ENCODE measurements at places on chromosomes 13 and 19. TPM values are rescaled to one million over a fixed set of nuclear protein-coding genes. Genes with fewer than 3 reads are reported as not detected.

GRCh38 chr13:71219698-71220415, 647.1 kb downstream of the DACH1 start:
- no peaks in the 10 kb centered on the region for H3K4me1 ChIP-seq
- no peak overlapping the region for H3K4me3 ChIP-seq
- no peak overlapping the region for H3K27ac ChIP-seq
- H3K36me3 ChIP-seq = no peaks in the 10 kb centered on the region
- DNase-seq = no peak
- H3K27me3 ChIP-seq = no peaks in the 10 kb centered on the region

DNA sequence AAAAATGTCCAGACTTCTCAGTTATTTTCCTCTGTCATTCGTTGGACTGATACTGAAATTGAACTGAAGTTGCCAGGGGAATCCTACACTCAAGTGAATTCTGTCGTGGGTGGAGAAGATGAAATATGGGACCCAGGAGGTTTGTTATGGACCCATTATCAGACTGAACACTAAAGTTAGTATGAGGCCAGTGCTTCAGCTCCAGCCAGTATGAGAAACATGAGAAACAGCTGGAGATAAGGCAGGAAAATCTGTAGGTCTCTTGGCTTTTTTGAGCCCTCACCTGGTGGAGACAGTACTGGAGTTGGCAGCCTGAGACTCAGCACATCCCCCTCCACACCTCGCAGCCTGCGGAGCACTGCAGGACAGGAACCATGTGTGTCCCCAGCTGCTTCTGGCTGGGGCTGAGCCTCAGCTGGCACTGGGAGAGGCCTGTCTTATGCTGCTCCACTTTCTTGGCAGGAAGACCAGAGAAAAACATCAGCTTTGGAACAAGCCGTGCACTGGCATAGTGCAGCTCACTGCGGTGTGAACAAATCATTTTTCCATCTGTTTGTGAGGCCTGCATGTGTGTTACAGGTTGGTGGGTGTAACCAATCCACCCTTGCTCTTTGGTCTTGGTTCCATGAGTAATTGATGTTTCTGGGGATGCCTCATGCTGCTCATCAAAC, 641.0 kb downstream of the FGF9 start:
- DNase-seq = no peak
- H3K4me3 ChIP-seq = no peak overlapping the region
- H3K4me1 ChIP-seq = no peaks in the 10 kb centered on the region
- no peaks in the 10 kb centered on the region for H3K36me3 ChIP-seq
- H3K27me3 ChIP-seq = no peaks in the 10 kb centered on the region
- no peak overlapping the region for H3K27ac ChIP-seq

DNA sequence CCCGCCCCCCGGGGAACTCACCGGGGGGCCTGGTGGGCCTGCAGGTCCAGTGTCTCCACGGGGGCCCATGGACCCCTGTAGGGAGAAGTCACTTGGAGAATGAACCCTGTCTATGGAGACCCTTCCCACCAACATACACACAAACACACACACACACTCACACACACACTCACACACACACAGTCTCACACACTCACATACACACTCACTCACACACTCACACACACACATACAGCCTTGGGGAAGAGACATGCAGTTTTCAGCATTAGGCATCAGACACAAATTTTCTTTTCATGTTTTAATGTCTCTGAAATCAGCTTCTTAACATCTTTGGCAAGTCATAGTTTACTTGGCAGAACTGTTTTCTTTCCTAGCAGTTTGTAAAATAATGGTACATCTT, 31.0 kb upstream of the OLFM2 start:
- H3K27ac ChIP-seq = no peak overlapping the region
- no peaks in the 10 kb centered on the region for H3K4me1 ChIP-seq
- no peak for DNase-seq
- H3K36me3 ChIP-seq = no peaks in the 10 kb centered on the region
- peaks cover 18% of the 10 kb centered on the region for H3K27me3 ChIP-seq

DNA sequence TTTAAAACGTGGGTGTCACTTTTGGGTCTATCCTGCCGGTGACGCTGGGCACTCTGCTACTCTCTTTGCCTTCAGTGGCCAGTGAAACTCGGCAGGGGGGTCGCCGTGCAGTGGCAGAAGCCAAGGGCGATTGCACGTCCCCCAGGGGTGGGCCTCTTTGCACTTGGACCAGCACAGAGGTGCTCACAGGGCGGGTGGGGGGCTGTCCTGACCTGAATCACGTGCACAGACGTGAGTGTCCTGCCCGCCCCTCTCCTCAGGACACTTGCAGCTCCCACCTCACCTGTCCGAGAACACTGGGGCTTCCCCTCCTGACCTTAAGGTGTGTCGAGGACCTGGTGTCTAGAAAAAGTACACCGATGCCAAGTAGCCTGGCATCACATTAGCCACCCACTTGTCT, 16.1 kb downstream of the COL4A1 start:
- H3K27me3 ChIP-seq = peaks cover 11% of the 10 kb centered on the region
- no peaks in the 10 kb centered on the region for H3K36me3 ChIP-seq
- H3K4me1 ChIP-seq = no peaks in the 10 kb centered on the region
- no peak overlapping the region for H3K27ac ChIP-seq
- no peak overlapping the region for H3K4me3 ChIP-seq

GRCh38 chr19:44904426-44904994, 1.1 kb upstream of the APOE start:
- peak overlapping the region; percentile 40 for H3K27ac ChIP-seq
- H3K27me3 ChIP-seq = no peaks in the 10 kb centered on the region
- peak; percentile 32 for DNase-seq
- H3K4me1 ChIP-seq = peaks cover 20% of the 10 kb centered on the region
- H3K4me3 ChIP-seq = no peak overlapping the region

DNA sequence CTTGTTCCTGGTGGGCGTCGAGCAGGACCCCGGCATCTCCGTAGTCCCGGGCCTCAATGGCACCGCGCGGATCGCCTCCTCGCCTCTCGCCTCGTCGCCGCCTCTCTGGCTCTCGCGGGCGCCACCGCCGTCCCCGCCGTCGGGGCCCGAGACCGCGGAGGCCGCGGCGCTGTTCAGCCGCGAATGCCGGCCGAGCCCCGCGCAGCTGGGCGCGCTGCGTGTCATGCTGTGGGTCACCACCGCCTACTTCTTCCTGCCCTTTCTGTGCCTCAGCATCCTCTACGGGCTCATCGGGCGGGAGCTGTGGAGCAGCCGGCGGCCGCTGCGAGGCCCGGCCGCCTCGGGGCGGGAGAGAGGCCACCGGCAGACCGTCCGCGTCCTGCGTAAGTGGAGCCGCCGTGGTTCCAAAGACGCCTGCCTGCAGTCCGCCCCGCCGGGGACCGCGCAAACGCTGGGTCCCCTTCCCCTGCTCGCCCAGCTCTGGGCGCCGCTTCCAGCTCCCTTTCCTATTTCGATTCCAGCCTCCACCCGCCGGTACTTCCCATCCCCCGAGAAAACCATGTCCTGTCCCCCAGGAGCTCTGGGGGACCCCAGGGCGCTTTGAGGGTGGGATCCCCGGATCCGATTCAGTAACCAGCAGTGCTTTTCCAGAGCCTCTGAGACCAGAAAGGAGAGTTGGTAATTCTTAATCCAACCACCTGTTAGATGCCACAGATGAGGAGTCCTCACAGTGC, 885 bp downstream of the MLNR start:
- H3K36me3 ChIP-seq = no peaks in the 10 kb centered on the region
- no peaks in the 10 kb centered on the region for H3K27me3 ChIP-seq
- no peak for DNase-seq
- H3K4me3 ChIP-seq = no peak overlapping the region
- peaks cover 12% of the 10 kb centered on the region for H3K4me1 ChIP-seq

GRCh38 chr13:65460136-65460535, 1770.0 kb downstream of the PCDH9 start:
- no peak overlapping the region for H3K4me3 ChIP-seq
- H3K36me3 ChIP-seq = no peaks in the 10 kb centered on the region
- H3K27ac ChIP-seq = no peak overlapping the region

DNA sequence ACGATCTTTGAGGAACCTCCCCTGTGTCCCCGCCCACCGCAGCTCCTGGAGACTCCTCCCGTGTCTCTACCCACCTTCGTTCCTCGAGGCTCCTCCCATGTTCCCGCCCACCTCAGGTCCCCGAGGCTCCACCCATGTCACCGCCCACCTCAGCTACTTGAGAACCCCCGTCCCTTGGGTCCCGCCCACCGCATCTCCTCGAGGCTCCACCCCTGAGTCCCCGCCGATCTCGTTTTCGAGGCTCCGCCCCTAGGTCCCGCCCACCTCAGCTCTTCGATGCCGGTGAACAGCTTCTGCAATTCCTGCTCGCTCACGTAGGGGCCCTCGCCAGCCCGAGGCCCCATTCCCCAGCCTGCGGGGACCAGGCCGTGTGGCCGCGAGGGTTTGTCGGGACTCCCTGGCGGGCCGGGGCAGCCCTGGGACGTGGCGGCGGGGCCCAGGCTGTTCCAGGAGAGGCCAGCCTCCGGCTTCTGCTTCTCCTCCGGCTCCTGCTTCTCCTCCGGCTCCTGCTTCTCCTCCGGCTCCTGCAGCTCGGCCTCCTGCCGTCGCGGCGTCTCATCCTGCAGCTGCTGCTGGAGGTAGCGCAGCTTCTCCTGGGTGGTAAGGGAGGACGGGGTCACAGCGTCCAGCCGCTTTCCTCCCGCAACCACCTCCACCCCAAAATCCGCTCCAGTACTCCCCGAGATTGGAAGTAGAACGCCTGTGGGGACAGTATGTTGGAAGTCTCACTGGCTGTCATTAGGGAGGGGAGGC, 16.7 kb downstream of the TSKS start:
- peak overlapping the region; percentile 76 for H3K27ac ChIP-seq
- peaks cover 11% of the 10 kb centered on the region for H3K4me1 ChIP-seq
- DNase-seq = peak; percentile 98

DNA sequence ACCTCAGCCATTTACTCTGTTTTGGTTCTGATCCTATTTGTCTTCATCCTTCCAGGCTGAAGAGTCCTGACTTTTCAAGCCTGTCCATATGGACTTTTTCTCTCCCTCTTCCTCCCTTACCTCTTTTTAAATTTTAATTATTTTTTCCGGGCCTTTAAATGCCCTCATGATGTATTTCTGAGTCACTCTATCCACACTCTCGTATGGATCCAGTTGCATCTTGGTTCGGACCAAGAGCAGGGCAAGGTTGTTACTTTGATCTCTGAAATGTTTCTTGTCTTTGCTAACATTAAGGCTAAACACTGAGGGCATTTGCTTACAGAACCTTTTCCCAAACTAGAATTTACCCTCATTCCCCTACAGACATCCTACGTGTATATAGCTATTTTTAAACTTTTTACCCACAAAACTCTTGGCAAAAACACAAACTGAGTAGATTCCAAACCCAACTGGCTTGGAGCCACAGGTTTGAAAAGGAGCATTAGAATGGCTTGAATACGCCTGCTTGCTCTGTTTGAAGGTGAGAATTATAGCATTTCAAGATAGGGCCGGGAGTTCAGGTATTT, 47.4 kb upstream of the SERPINE3 start:
- H3K4me3 ChIP-seq = no peak overlapping the region
- H3K4me1 ChIP-seq = no peaks in the 10 kb centered on the region
- H3K36me3 ChIP-seq = no peaks in the 10 kb centered on the region
- DNase-seq = no peak
- H3K27ac ChIP-seq = no peak overlapping the region
- H3K27me3 ChIP-seq = peaks cover 23% of the 10 kb centered on the region

GRCh38 chr19:20247016-20247683, 80.1 kb downstream of the ZNF486 start:
- H3K36me3 ChIP-seq = no peaks in the 10 kb centered on the region
- no peak overlapping the region for H3K27ac ChIP-seq
- no peaks in the 10 kb centered on the region for H3K4me1 ChIP-seq
- H3K27me3 ChIP-seq = no peaks in the 10 kb centered on the region
- H3K4me3 ChIP-seq = no peak overlapping the region
- no peak for DNase-seq

DNA sequence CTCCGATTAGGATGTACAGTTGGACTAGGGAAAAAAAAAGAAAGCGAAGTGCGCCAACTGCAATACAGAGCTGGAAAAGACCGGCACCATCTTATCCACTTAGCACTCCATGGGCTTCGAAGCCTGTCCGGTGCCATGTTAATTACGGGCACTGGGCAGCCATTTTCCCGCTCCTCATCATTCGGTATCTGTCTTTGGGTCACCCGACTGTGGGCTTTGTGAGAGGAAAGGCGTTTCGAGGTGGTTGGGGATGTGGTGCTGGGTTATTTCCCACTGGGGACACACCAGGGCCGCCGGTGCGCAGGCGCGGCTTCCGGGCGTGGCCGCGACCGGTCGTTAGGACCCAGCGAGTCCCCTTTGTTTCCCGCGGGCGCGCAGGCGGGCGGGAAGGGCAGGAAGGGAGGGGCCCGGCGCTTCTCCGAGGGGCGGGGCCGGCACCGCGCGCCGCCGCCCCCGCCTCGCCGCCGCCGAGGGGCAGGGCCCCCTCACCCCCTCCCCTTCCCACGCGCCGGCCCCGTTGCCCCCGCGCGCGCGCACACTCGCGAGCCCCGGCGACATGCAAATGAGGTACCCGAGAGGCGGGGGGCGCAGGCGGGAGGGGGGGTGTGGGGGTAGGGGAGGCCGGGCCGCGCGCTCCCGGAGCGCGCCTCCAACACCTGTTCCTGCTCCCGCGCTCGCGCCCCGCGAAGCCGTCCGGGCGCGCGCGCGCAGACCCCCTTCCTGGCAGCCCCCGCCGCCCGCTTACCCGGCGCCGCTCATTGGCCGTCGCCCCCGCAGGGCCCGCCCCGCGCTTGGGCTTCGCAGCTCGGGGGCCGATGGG, at the start of gene ZNF524:
Gene ZNF524, plus strand, starts transcription at position 447 of the 820 bp plus-strand sequence. CDS start 1,825 bp downstream, outside the sequence.
- peak within 1 kb of the TSS; percentile 60 for H3K4me3 ChIP-seq
- DNase-seq = peak; percentile 85
- H3K36me3 ChIP-seq = peaks cover 19% of the 10 kb centered on the region
- H3K27me3 ChIP-seq = no peaks in the 10 kb centered on the region

- DNase-seq = no peak
- no peaks in the 10 kb centered on the region for H3K36me3 ChIP-seq
- 0 out of 3 replicates have a peak, but pooled peaks cover 3% of the 10 kb centered on the region for H3K27me3 ChIP-seq
- no peak overlapping the region for H3K27ac ChIP-seq
Measured at GRCh38 chr13:27276188-27276587, 5.6 kb downstream of the RASL11A start.

DNA sequence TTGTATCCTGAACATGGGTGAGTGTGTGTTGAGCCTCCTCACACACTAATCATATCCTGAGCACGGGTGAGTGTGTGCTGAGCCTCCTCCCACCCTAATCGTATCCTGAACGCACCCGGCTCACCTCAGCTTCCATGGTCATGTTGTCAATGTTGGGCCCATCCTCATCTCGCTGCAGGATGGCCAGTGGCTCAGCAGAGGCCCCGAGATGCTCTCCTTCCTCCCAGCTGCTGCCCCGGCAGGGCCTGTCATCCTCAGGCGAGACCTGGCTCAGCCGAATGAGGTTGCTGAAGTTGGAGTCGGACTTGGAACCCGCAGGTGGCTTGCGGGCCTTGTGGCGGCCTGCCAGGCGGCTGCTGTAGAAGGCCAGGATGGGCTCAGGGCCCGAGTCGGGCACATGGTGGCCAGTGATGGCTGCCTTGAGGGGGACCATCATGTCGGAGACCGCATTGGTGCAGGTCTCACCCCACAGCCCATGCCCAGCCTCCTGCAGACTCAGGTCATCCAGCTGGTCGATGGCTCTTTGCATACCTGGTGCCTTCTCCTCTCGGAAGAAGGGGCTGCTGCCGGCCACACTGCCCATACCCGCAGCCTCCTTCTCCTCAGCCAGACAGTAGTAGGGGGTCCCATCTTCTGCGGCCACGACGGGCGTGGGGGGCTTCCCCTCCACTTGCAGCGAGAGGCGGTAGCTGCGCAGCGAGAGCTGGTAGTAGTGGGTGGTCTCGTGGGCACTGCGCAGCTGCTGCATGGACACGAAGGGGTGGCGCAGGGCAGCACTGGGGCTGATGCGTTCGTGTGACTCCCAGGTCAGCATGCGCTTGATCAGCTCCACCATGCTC, 9.6 kb downstream of the HIPK4 start:
- H3K27me3 ChIP-seq = no peaks in the 10 kb centered on the region
- H3K4me3 ChIP-seq = no peak overlapping the region
- no peaks in the 10 kb centered on the region for H3K4me1 ChIP-seq
- no peak for DNase-seq
- peaks cover 15% of the 10 kb centered on the region for H3K36me3 ChIP-seq

UHRF1 gene
- 91.4 TPM for total RNA-seq

ANGPTL4 gene
- 0.24 TPM for total RNA-seq
